Mesothelial cell of epicardium (in vitro differentiated cells): ENCODE measurements at places on chromosomes 3 and 15.

DNA sequence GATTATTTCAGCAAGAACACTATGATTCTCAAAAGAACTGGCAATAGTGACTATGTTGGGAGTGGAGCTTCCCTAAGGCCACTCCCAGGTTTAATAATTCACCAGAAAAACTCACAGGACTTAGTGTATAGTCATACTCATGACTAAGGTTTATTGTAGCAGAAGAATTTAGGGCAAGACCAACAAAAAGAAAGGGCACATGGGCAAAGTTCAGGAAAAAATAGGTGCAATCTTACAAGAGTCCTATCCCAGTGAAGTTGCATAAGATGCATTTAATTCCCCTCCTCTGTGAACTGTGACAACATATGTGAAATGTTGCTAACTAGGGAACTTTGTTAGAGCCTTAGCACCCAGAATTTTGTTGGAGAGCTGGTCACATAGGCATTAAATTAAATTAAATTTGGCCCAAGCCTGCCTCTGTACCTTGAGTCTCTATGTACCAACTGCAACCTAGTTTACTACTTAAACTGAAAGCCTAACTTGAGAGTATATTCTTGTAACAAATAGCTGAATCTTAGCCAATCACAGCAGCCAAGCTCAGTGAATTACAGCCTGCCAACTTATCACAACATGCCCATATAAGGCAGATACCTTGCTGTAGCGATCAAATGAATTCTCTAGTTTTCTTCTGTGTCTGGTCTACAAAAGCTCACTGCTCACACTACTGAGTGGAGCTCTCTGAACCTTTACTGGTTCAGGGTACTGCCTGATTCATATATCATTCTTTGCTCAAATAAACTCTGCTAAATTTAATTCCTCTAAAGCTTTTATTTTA lies 386.2 kb upstream of the ARHGEF26 start:
- no peak for DNase-seq

GRCh38 chr3:2041931-2042330 lies 56.7 kb upstream of the CNTN4 start:
- DNase-seq = no peak

DNA sequence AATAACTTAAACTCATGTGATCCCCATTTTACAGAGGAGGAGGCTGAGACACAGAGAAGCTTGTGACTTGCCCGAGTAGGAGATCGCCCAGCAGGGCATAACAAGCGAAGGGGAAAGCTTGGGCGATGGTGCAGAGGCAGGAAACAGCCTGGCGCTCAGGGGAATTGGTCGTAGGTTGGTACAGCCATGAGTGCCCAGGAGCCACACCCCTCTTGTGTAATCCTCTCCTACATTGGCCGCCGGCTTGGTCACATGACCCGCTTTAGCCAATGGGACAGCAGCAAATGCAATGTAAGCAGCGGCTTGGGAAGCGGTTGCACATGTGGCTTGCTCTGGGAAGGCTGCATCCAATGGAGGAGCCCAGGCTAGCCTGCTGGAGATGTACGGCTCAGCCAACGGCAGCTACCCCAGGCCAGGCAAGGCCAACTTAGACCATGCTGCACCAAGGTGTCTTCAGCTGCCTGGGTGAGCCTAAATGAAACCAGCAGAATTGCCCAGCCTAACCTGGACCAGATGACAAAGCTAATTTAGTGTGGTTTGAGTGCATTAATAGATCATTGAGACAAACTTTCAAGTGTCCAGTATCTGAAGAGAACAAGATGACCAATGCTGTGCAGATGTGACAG lies 50.3 kb upstream of the SLC6A6 start:
- DNase-seq = no peak

GRCh38 chr3:184796551-184796950 lies 15.4 kb upstream of the VPS8 start:
- no peak for DNase-seq

DNA sequence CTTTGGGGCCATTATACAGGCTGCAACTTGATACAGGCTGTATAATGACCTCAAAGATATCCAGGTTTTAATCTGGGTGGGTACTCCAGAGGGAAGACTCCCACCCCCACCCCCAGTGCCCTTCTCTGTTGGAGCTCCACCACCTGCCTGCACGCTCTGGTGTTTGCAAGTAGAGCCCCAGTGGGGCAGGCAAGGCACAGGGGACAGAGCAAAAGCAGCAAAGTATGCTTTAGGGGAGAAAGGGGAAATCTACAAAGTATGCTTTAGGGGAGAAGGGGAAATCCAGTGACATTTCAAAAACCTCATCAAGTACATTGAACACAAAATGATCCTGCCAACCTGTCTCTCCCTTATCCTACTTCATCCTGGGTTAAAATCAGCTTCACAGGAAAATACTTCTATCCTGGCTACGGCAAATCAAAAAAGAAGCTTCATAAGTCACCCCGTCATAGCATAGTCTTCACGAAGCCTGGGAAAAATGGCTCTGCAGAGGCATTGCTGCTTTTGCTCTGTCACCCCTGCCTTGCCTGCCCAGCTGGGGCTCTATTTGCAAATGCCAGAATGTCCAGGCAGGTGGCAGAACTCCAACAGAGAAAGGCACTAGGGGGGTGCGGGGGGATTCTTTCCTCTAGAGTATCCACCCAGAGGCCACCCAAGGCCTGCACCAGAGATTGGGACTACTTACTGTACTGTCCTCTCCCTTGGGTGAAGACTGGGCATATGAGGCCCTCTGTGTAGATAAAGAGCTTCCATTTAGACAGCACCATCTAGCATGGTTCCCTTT lies 60.9 kb upstream of the ATP11B start:
- DNase-seq = no peak

- no peak for DNase-seq
Measured at GRCh38 chr3:59746585-59746984, 696.8 kb upstream of the CFAP20DC start.

DNA sequence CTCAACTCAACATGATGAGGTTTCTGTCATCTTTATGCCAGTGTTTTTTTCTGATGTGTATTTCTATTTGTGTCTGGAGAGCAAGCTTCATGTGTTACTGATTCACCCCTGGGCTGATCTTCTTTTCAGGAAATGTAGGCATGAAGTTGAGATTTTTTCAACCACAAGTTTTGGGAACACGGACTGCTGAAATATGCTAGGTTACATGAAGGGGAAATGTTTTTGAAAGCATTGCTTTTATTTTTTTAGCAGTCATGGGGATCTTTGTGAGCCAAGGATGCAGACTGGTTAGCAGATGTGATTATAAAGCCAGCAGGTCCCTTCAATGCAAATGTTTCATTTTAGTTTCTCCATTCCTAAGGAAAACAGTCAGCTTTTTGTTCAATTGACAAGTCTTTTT lies 219.3 kb upstream of the COL8A1 start:
- DNase-seq = no peak

DNA sequence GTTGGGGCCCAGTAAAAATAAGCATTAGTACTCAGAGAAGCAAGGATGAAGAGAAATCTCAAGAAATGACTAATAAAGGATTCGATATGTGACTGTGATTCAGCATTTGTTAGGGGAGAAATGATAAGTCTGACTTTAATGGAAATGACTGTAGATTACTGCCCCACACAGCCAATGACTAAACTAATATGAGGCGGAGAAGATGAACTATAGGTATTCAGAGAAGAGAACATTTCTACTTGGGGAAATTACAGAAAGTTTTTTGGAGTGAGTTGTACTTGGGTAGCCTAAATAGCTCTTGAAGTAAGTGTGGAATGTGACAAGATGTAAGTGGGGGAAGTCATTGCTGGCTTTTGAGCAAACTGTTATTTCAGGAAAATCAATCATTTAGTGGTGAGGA lies 380.0 kb downstream of the PDCD6IP start:
- no peak for DNase-seq

- DNase-seq = no peak
Measured at GRCh38 chr3:13459605-13460340, 20.3 kb upstream of the HDAC11 start.

DNA sequence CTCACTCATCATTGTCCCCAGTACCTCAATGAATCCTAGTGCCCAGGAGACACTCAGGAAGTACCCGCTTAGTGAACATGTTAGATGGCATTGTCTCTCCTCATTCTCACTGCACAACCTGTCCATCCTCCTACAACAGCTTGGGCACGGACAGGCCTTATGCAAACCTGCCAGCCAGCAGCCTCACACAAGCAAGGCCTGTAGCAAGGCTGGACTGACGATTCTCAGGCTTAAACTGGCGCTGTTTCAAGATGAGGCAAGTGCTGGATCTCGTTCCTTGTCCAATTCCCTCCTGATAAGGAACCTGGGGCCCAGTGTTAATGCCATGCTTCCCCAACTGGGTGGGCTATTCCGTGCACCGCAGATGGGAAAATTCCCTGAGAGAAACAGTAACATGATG lies 59.0 kb downstream of the CDCP1 start:
- no peak for DNase-seq

GRCh38 chr3:22908989-22909507 lies 294.1 kb upstream of the UBE2E2 start:
- DNase-seq = no peak

- no peak for DNase-seq
Measured at GRCh38 chr3:20352546-20353179, 166.7 kb upstream of the SGO1 start.

DNA sequence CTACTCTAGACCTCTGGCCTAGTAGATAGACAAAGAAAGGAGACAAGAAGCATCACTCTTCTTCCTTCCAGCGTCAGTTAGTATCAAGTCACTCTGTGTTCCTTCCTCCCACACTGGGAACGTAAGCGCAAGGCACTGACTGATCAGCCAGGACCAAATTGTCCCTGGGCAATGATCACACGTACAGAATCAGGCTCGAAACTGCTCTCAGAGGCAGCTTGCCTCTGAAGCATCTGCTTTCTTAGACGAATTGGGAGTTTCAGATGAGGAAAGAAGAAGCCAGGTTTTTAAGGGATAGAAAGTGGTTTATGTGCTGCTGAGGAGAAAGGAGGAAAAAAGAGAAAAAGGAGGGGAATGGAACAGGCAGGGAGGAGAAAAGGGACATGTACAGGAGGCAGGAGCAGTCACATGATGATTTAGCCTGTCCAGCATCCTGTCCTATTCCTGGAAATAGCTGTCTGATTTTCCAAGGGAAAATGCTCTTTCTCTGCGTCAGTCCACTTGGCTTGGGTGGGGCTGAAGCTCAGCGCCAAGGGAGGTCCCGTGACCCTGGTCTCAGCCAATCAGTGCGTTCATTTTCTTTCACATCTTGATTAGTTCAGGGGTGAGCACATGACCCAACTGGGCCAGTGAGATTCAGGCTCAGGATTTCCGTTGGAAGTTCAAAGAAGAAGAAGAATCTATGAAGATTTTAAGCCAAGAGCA lies 102.0 kb upstream of the PRICKLE2 start:
- DNase-seq = no peak

- no peak for DNase-seq
Measured at GRCh38 chr3:52472239-52473000, 17.0 kb downstream of the NISCH start.

GRCh38 chr3:138890555-138891187 lies 55.9 kb upstream of the PIK3CB start:
- DNase-seq = no peak

GRCh38 chr15:78797951-78798350 lies 13.3 kb downstream of the ADAMTS7 start:
- no peak for DNase-seq

GRCh38 chr3:69324362-69325025 lies 61.4 kb downstream of the FRMD4B start:
- DNase-seq = no peak

DNA sequence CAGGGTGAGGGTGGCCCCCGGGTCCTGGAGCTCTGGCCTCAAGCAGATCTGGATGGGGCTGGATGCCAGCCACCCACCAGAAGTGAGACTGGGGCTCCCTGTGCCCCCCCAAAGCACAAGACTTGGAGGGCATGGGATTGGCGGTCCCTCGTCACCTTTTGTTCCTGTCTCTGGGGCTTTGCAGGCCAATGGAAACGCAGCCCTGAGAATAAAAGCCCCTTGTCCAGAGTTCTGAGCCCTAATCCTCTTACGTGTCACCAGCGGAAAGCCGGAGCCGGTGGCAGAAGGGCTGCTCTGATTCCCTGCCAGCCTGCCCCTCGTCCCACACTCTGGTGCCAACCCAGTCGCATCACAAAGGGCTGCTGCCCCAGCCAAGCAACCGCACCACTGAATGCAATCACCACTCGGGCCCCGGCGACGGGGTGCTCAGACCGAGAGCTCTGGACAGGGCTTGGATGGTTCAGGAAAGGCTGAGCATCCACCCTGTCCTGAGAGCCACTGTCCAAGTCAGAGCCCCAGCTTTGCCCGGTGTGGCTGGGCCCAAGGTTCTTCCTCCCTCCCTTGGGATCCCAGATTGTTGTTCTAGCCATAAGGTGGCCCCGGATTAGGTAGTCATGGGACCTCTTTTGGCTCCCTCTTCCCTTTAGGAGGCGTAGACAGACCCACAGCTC lies 22.8 kb upstream of the ELP6 start:
- DNase-seq = no peak

GRCh38 chr15:57549935-57550334 lies 41.8 kb upstream of the MYZAP start:
- no peak for DNase-seq

DNA sequence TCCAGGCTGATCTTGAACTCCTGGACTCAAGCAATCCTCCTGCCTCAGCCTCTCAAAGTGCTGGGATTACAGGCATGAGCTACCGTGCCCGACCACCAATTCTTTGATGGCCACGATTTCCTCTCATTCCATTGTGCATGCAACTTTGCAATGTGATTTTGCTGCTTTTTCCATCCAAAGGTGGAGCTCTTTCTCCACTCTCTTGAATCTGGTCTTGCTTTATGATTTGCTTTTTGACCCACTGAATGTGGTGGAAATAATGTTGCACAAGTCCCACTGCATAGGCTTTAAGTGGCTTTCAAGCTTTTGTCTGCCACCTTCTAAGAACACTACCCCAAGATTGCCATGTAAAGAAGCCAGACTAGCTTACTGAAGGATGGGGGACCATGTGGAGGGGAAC lies 10.6 kb downstream of the RPS27L start:
- DNase-seq = no peak

DNA sequence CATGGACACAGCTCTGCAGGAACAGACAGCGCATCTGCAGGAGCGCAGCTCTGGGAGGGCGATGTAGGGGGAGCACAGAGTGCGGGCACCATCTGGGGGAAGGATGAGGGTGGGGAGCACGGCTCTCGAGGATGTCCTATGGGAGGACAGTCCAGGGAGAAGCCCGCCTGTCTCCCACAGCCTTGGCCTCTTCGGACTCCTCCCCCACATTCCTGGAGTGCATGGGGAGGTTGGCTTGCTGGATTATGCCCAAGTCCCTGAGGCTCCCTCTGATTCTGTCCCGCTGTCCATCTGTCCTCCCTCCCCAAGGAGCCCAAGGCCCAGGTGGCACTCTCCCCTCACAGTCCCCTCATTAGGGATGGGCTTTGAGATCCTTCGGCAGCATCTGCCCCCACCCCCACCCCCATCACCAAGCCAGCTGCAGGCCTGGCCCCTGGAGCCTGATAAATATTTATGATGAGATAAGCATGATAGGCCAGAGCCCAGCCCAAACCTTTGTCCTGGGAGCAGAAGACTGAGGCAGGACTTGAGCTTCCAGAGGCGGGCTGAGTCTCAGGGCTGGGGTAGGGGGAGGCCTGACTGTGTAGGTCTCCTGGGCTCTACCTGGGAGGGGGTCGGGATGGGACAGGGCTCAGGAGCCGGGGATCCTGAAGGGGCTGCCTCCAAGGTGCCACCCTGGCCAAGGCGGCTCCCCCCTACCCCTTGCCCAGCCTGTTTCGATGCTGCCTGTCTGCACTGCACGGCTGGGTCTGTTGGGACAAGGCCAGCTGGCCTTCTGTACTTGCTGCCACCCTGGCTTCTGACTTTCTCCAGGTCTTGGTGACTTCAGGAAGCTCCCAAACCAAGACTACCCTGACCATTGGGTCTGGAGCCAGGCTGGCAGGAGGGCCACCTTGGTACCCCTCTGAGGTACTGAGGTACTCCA lies 28.6 kb upstream of the SEMA3F start:
- DNase-seq = no peak
